ENCODE measurements at places on chromosomes 16 and 17. TPM values are rescaled to one million over a fixed set of nuclear protein-coding genes. Genes with fewer than 3 reads are reported as not detected.

DNA sequence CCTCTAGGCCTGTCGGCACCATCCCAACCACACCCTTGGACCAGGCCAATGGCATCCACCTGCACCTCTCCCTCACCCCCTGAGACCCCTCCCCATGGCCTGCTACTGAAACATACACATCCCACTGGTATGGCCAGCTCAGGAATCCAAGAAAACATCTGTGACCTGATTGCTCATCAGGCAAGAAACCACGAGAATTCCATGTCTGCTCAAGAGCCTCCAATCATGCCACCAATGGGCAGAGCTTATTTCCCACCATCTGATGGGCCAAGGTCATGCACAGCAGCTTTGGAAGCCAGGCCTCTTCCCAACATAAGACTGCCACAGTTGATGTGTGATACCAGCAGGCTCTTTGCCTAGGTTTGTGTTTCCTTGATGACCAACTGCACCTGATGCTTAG, 190.1 kb downstream of the C16orf78 start:
- H3K36me3 ChIP-seq, result no peaks in the 10 kb centered on the region
- H3K27ac ChIP-seq, result no peak overlapping the region

- no peak overlapping the region for H3K4me3 ChIP-seq
- H3K27me3 ChIP-seq, result no peaks in the 10 kb centered on the region
- H3K36me3 ChIP-seq, result no peaks in the 10 kb centered on the region
- no peak overlapping the region for H3K27ac ChIP-seq
Observed at GRCh38 chr17:73029991-73030390, 62.5 kb downstream of the SLC39A11 start.

DNA sequence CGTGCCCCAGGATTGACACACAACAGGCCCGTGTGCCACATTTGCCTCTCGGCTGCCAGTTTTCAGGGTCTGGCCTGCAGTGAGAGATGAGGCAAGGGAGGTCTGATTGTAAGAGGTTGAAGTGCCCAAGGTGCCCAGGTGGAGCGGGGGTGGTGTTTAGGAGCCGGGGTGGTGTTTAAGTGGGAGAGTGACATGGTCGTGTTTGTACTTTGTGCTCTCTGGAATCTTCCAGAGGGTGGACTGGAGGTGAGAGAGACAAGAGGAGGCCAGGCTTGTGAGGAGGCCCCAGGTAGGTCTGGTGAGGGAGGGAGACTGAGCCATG, 10.5 kb downstream of the SLC5A10 start:
- DNase-seq, result no peak
- no peaks in the 10 kb centered on the region for H3K27me3 ChIP-seq
- no peak overlapping the region for H3K27ac ChIP-seq
- H3K36me3 ChIP-seq, result no peaks in the 10 kb centered on the region

PTX4 gene
- not detected for total RNA-seq

TBC1D3 gene
- total RNA-seq, result not detected

GRCh38 chr16:23753908-23754593, 775 bp upstream of the CHP2 start:
- H3K4me1 ChIP-seq, result peaks cover 9% of the 10 kb centered on the region
- peak; percentile 72 for DNase-seq
- H3K27me3 ChIP-seq, result peaks cover 26% of the 10 kb centered on the region
- H3K36me3 ChIP-seq, result no peaks in the 10 kb centered on the region
- no peak overlapping the region for H3K27ac ChIP-seq

CACNA1G gene
- 1.6 TPM for total RNA-seq

- H3K27ac ChIP-seq, result no peak overlapping the region
- H3K36me3 ChIP-seq, result no peaks in the 10 kb centered on the region
- H3K4me1 ChIP-seq, result no peaks in the 10 kb centered on the region
- no peak overlapping the region for H3K4me3 ChIP-seq
Observed at GRCh38 chr16:87524407-87524806, 31.6 kb upstream of the ZCCHC14 start.

HS3ST6 gene
- total RNA-seq, result not detected

DNA sequence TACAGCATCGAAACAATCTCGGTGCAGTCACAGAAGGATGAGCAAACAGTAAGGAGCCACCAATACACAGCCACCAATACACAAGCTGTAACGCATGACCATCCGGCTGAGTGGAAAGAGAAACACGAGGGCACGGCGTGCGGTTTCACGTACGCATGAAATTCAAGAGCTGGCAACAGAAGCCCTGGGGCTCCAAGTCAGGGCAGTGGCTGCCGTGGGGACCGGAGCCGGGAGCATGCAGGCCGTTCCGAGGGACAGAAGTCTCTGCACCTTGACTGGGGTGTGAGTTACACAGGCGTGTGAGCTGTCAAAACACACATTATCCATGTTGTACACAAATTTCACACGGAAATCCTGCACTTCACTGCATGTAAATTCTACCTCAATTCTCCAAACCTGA, 50.6 kb upstream of the METRNL start:
- no peaks in the 10 kb centered on the region for H3K36me3 ChIP-seq
- peaks cover 10% of the 10 kb centered on the region for H3K4me1 ChIP-seq
- no peak overlapping the region for H3K4me3 ChIP-seq

ABCC11 gene
- total RNA-seq, result not detected

CACNA1H gene
- 9.5 TPM for total RNA-seq

TM4SF5 gene
- not detected for total RNA-seq

DNA sequence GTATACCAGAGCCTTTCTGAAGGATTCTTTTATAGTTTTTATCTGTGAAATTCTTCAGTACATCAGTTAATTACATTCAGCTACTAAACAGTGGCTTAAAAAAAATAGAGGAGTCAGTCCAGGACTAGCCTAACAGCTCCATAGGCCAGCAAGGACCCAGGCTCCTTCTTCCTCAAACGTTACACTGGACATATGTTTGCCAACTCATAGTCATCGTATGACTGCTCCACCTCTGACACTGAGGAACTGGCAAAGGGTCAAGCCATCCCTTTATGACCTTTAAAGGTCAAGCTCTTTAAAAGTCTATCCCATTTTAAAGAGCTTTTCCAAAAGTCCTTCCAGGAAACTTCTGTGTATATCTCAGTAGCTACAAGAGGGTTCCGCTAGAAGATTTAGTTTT, 36.6 kb downstream of the PHLPP2 start:
- peak overlapping the region; percentile 5 for H3K27ac ChIP-seq
- no peak for DNase-seq
- H3K4me3 ChIP-seq, result no peak overlapping the region
- H3K27me3 ChIP-seq, result no peaks in the 10 kb centered on the region

CDH1 gene
- total RNA-seq, result 3.3 TPM

- no peak overlapping the region for H3K27ac ChIP-seq
- DNase-seq, result no peak
- no peaks in the 10 kb centered on the region for H3K27me3 ChIP-seq
- no peak overlapping the region for H3K4me3 ChIP-seq
Observed at GRCh38 chr16:29992344-29992967, 3.0 kb downstream of the HIRIP3 start.

DNA sequence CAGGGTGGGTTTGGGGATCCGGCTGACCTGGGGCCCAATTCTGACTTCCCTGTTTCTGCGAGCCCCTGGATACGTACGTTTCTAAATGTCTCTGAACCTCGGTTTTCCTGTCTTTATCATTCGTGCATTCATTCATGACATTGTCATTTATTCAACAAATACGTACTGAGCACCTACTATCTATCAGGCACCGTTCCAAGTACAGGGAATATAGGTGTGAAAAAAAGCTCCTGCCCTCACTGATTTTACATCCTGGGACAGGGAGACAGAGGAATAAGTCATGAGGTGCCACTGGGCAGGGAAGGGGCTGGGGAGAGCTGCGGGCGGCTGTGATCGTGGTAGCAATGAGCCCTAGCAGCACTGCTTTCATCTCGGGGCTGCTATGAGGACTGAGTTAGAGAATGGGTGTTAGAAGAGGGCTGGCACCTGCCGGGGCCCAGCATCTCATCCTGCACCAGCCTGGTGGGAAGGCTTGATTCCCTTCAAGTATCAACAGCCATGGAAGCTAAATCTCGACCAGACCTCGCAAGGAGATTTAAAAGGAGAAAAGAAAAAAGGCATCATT, 88.3 kb upstream of the DNAH17 start:
- H3K4me3 ChIP-seq, result no peak overlapping the region
- H3K4me1 ChIP-seq, result peaks cover 4% of the 10 kb centered on the region
- DNase-seq, result no peak
- no peaks in the 10 kb centered on the region for H3K36me3 ChIP-seq

EVI2B gene
- not detected for total RNA-seq

- DNase-seq, result no peak
- H3K4me1 ChIP-seq, result no peaks in the 10 kb centered on the region
- H3K27ac ChIP-seq, result no peak overlapping the region
Observed at GRCh38 chr16:12191102-12191501, 214.6 kb downstream of the SNX29 start.

NOG gene
- total RNA-seq, result 0.34 TPM

DNA sequence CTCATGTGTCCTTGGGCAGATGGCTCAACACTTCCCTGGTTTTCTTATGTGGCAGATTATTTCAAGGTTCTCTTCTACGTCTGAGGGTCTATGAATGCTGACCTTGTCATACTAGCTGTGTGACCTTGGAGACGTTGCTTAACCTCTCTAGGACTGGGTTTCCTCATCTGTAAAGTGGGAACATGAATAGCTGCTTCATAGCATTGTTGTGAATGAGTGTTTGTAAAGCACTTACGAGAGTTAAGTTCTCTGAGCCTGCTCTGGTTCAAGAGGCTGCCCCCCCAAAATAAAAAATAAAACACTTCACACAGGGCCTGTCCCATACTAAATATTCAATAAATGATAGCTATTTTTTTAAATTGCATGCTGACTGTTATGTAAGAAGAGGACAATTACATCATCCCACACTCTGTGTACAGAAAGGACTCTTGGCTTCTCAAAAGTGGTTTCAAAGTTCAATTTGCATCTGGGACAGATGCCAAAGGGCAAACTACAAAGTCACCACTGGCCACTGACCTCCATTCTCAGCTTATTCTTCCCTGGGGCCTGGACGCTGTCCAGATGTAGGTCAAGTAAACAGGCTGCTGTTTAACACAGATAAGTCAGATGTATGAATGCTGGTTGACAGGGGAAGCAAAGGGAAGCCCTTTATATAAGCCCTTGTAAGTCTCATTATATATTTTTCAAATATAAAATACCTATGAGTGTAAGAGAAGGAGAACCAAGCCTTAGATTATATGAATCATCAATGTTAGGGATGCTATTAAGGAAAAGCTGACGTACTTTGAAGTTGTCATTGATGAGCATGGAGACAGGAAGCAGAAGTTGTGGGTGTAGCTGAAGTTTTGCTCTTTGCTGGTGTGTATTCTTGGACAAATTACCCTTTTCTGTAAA, 15.4 kb upstream of the NDEL1 start:
- H3K27me3 ChIP-seq, result peaks cover 22% of the 10 kb centered on the region
- DNase-seq, result no peak
- H3K4me1 ChIP-seq, result no peaks in the 10 kb centered on the region
- no peak overlapping the region for H3K4me3 ChIP-seq
- H3K27ac ChIP-seq, result no peak overlapping the region
